HCT116 (cell line): ENCODE measurements at places on chromosomes 1 and 21. TPM values are rescaled to one million over a fixed set of nuclear protein-coding genes. Genes with fewer than 3 reads are reported as not detected.
A peak's percentile ranks its signal among the peaks of the same experiment; 100 is the strongest.

- DNase-seq: no peak
These were observed 236.2 kb upstream of the RRP15 start for GRCh38 chr1:218048828-218049420.

DNA sequence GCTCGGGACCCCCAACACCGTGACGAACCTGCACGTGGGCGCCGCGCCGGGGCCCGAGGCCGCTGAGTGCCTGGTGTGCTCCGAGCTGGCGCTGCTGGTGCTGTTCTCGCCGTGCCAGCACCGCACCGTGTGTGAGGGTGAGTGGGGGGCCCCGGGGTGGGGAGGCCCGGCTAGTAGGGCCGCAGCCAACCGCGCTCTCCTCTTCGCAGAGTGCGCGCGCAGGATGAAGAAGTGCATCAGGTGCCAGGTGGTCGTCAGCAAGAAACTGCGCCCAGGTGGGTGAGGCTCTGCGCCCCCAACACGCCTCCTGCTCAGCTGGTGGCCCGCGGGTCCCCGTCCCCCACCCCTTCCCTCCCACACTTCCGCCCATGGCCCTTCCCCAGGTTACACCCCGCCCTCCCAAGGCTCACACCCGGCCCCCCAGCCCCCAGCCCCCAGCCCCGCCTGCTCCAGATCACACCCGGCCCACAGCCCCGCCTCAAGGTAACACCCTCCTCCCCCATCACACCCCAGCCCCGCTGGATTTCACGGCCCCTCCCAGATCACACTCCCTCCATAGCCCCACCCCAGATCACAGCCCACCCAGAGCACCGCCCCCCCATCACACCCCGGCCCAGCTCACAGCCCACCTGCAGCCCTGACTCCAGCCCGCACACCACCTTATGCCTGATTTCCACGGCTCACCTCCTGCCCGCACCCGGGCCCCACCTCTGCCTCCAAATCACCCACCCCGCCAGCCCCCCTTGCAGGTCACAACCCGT lies 2.4 kb upstream of the MMP23B start:
- DNase-seq: no peak

- no peak for DNase-seq
These were observed 577 bp upstream of the CEP350 start for GRCh38 chr1:179953974-179954492.

DNA sequence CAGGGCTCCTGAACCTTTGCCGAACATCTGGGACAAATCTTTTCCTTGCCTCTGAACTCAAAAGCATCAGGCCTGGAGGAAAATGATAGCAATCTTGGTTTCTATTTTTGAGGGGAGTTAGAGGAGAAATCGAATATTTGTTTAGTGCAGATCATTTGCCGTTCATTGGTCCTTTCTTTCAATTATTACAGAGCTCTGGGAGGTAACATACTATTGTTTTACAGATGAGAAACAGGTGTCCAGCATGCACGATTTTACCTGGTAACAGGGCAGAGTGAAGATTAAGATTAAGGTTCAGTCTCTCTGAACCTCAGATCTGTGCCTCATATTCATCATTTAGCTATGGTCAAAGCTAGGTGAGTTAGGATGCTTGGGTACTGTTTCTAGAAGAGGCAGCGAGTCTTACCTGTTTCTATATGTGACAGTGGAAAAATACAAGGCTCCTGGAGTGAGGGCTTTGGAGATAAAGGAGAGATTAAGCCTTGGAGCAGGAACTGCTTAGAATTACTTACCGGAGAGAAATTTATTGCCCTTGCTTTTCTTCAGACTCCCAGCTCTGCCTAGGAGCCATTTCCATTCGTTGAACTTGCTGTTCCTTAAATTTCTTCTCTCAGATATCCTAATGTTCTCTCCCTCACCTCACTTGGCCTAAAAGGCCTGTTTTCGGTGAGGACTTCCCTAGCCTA lies 1.4 kb downstream of the PRCC start:
- DNase-seq: no peak

DNA sequence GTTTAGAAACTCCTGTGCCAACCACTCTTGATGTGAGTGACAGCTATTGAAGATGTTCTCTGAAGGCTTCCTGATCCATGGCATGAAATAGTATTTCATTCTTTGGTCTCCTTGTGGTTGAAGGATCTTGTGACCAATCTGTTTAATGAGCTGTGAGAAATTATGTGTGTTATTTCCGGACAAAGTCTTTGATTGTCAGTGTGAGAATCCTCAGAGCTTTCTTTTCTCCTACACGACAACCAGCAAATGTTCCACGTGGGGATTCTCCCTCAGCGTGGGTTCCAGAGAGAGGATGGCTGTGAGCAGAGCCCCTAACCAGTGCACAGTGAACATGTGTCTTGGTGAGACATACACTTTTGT lies 45.0 kb upstream of the HOOK1 start:
- DNase-seq: no peak

DNA sequence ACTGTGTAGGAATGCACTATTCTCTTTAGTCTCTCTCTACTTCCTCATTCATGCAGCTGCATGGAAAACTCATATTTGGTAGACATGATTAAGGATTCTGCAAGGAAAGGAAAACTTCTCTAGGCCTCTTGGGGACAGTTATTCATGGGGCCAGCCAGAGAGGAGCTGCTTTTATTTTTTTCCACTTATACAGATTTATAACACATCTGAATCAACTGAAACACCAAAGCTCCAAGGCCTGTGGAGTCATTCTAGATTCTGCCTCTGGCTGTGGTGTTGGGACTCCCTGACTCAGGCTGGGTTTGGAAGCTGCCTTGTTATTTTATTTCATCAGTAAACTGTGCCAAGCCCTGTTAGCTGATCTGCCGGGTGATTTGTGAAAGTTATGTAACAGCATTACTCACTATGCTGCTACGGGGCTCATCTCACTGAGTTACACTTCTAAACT lies 83.9 kb upstream of the EDEM3 start:
- no peak for DNase-seq

DNA sequence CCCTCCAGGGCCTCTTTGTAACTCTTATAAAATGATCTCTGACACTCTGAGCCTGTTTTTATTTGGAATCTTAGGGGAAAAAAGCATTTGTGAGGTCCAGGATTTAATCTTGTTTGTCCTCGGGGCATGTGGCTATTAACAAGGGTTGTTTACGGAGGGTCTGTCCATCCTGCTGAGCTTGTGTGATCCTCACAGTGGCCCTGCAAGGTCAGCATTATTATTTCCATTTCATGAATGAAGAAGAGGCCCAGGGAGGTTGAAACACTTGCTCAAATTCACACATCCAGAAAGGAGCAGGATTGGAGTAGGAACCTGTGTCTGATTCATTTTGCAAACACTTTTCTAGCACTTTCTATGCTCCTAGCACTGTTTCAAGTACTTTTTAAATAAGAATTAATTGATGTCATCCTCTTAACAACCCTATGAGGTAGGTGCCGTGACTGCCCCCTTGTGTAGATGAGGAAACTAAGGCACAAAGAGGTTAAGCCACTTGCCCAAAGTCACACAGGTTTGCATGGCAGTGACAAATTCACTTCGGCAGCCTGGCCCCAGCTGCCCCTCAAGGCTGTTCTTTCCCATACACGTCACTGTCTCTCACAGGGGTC lies 178.9 kb downstream of the MIS18A start:
- peak; percentile 4 for DNase-seq

DNA sequence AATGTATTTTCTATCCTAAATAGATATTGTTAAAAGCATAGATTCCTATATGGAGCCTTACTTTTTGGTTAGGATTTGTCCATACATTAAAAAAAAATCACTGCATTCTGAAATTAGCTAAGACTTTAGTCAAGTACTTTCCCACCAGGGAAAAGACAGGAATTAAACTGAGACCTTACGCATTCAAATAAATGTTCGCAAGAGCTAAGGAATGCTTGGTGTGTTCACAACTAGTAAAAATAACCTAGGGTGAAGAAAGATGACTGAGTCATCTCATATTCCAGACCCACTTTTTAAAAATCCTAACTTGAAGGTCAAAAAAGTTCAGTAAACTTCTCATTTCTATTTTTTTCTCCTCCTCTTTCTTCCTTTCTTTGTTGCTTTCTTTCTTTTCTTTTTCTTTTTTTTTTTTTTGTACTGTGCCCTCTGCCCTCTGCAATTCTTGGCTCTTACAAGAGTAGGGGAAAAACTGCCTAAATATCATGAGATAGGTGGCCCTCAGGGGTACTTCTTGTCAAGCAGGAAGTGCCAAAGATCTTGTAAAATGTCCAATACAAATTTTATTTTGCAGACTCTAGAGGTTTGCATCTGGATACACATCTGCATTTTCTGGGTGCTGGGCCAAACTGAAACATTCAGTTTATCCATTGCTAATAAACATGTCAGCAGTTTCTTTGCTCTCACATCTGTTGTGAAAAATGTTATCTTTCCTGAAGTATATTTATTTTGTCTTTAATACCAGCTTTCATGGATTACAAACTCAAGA lies 121.4 kb upstream of the GORAB start:
- no peak for DNase-seq

DNA sequence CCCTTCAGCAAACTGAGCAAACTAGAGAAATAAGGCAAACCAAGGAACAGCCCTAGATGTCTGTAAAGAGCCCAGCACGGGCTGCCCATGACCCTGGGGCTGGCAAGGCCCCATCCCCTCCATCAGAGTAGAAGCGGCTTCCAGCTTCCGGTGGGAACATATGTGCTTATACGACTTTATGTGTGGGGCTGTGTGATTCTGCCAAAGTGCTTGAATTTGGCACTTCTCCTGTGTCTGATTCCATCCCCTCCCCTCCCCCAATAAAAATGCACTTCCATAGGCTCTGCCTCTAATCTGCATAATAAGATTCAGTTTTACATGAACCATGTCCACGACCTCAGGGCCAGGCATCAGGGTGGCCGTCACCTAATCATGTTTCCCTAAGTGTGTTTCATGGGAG lies 236.6 kb downstream of the DSCAM start:
- no peak for DNase-seq

DNA sequence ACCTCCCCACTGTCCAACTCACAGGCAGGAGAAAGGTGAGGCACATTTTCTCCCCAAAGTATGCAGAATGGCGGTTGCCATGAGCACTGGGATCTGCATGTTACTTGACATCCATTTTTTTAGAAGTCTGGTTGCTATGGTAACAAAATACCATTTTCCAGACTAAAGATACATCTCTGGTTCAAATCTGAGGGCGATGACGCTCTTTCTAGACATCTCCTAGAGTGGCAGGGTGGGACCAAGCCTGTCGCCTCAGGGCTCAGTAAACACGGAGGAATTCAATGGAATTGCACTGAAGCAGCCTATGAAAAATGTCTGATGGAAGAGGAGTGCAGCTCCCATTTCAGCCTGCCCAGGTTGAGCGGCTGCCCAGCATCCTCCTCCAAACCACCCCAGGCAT lies 21.5 kb upstream of the FAM43B start:
- DNase-seq: no peak

GRCh38 chr1:41830726-41831125 lies 88.0 kb downstream of the HIVEP3 start:
- DNase-seq: no peak

- no peak for DNase-seq
These were observed 13.8 kb upstream of the AVPR1B start for GRCh38 chr1:206131037-206131436.

Gene KISS1
- 1.3 TPM for total RNA-seq

GRCh38 chr1:231364192-231364591 lies 26.1 kb downstream of the SPRTN start:
- no peak for DNase-seq

DNA sequence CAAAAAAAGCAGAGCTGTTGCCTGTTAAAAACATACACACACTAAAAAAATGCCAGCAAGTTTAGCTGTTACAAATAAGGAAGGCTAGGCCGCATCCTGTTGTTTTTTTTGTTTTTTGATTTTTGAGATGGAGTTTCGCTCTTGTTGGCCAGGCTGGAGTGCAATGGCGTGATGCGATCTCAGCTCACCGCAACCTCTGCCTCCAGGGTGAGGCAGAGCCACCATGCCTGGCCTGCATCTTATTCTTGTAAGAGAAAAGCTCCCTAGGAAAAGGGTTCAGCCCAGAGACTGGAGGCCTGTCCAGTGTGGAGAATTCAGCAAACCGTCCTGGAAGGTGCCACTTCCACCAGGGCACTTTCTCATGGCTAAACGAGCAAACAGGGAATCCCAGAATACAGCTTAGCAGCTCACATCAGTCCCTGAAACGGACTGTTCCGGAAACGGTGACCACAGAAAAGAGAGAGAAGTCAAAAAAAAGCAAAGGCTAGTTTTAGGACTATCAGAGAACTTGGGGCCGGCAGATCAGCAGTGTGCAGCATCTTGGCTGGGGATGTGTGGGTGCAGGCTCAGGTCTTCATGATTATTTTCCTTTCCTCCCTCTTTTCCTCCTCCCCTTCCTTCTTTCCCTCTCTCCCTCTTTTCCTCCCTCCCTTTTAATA lies 283.6 kb downstream of the AJAP1 start:
- DNase-seq: no peak

GRCh38 chr1:178506669-178507068 lies 6.2 kb upstream of the TEX35 start:
- no peak for DNase-seq

GRCh38 chr1:234499943-234500245 lies 20.9 kb upstream of the TARBP1 start:
- no peak for DNase-seq

Gene BMP8B
- total RNA-seq: 9.5 TPM

DNA sequence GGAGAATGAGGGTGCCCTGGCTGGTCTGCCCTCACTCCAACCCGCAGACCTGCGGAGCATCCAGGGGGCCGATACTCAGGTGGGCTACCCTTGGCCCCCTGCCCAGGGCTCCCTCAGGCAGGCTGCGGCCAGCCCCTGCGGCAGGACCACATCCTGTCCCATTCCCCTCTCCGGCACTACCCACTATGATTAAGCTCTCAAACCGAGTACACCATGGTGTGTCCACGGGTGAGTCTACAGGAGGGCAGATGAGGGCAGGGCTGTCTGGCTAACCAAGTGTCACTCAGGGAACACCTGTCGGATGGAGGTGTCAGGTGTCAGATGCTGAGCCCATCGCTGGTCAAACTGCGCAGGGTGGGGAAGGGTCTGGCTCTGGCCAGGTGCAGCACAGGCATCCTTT lies 47.2 kb downstream of the SLC66A1 start:
- DNase-seq: no peak

DNA sequence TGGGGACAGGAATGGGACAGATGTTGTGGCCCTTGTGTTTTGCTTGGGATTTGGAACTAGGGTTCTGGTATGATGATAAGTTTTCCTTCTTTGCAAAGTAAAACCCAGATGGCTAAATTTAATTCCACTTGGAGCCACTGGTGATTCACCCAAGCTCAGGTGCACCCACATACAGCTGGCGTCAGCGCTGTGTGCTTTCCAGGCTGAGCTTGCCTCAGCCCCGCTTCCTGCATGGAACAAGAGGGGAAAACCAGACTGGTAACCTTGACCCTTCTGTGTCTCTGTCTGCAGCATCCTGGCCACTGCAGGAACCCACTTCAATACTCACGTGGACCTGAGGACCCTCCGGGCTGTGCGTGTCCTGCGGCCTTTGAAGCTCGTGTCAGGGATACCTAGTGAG lies 94.2 kb downstream of the CACNA1E start:
- DNase-seq: no peak

DNA sequence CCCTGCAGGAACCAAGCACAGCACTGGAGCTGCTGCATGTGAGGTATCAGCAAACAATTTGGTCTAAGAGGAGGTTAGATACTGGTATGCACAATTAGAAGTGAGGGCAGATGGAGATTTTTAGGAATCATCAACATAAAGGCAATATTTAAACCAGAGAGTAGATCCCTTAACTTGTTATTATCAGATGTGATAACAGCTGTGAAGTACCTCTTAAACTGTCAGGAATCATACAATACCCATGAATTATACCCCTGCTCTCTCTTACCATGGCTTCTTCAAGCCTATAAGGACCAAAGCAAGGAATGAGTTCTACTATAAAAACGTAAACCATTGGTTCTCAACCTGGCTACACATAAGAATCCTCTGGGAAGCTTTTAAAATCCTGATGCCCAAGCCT lies 3.9 kb downstream of the BCAR3 start:
- no peak for DNase-seq

Gene S100A6
- total RNA-seq: 1,633 TPM

Gene SLC1A7
- not detected for total RNA-seq
